ENCODE measurements at places on chromosomes 1 and 21.
A peak's percentile ranks its signal among the peaks of the same experiment; 100 is the strongest.

DNA sequence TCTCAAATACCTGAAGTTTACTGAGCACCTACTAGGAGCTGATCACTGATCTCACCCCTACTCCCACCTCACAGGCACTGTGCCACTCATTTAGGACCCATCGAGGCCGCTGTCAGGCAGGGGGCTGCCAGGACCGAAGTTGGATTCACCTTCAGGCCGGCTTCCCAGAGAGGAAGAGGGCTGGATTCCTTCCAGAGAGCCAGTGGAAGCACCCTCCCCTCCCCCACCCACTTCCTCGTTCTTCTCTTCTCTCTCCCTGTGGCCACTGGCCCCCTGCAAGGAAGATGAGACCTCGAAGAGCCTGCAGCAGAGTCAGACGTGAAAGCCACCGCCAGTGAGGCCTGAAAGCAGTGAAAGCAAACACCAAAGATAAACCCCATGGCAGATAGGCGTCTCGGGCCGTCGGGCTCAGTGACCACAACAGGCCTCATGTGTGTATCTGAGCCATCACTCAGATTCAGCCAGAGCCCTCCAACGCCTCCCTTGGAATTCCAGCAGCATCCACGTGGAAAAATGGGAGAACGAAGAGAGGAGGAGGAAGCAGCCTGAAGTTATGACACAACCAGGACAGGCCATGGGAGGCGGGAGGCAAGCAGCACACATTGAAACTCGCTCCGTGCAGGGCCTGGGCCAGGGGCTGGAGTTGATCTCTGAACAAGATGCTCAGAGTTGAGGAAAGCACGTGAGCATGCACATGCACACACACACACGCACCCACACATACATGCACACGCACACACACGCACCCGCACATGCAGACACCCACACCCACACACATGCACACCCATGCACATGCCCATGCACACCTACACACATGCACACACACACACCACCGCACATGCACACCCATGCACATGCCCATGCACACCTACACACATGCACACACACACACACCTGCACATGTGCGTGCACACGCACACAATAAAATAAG, 6.2 kb upstream of the AGTRAP start:
- no peak for DNase-seq

DNA sequence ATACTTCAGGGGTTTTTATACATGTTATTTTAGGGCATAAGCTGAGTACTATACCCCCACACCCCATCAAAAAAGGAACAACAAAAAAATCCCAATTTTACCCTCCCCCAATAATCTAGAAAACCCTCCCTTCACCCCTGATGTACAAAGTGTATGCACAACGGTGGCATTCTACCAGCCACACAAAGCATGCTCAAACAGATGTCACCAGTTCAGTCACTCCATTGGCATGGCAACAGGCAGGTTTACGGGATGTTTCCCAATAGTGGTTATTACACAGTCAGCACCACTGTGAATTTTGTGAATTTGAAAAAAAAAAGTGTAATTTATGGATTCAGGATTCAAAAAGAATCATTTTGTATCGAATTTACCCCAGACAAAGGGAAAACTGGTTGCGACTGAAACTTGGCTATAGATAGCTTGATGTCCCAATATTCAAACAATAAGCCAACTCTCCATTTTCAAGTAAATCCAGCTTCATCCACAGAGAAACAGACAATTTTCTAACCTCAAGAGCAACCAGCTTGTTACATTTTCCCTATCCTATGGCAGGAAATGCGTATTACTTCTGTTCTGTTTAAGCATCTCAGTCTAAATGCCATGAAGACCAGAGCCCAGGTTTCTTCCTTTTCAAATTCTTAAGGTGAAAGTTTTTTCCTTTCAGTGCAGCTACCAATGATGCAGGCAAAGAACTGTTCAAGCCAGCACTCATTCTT, 34.0 kb upstream of the SLC45A3 start:
- DNase-seq, result no peak

DNA sequence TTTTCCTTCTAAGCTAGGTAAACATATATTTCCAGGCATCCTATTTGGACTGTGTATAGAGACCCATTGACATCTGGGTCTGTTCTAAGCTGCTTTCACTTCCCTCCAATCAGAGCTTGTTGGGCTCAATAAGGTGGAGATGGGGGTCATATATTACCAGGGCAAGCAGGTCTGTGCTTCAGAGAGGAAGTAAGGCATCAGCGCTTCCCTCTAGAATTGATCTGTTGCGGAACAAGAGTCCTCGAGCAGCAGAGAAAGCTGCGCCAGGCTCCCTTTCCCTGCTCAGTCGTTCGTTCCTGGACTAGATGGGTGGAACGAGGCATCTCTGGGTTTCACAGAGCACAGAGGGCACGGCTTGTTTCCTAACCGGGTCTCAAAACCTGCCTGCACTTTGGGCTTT, 63.5 kb downstream of the DISC1 start:
- no peak for DNase-seq

DNA sequence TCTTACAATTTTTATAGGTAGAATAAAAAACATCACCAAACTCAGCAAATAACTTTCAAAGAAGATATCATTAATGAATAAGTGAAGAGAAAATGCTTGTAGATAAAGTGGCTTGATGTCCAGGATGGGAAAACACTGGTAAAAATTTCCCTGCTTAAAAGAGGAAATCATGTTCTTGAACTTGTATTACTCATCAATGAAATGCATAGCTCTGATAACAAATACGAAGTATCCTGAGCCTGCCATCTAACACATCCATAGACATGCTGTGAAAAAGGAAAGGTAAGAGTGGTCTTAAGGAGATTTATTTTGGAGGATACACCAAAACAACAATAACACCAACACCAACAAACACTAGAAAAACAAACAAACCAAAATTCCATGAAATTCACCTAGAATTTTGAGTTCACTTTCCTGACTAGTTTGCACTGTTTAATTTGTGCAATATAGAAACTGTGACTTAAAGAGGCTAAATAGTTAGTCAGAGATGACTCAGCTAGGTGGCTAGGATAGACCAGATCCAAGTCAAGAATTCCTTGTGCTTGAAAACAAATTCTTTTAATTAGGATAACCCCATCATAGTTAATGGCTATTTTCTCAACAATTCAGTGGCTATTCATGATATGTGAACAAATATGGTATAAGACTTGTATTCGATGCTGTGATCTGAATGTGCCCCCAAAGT, 179.8 kb upstream of the KCNK2 start:
- peak; percentile 19 for DNase-seq

GRCh38 chr1:4690951-4691675, 36.7 kb downstream of the AJAP1 start:
- DNase-seq, result no peak

GRCh38 chr1:14910984-14911721, 242.4 kb upstream of the TMEM51 start:
- DNase-seq, result no peak

GRCh38 chr1:174337000-174337681, 110.6 kb upstream of the GPR52 start:
- no peak for DNase-seq

DNA sequence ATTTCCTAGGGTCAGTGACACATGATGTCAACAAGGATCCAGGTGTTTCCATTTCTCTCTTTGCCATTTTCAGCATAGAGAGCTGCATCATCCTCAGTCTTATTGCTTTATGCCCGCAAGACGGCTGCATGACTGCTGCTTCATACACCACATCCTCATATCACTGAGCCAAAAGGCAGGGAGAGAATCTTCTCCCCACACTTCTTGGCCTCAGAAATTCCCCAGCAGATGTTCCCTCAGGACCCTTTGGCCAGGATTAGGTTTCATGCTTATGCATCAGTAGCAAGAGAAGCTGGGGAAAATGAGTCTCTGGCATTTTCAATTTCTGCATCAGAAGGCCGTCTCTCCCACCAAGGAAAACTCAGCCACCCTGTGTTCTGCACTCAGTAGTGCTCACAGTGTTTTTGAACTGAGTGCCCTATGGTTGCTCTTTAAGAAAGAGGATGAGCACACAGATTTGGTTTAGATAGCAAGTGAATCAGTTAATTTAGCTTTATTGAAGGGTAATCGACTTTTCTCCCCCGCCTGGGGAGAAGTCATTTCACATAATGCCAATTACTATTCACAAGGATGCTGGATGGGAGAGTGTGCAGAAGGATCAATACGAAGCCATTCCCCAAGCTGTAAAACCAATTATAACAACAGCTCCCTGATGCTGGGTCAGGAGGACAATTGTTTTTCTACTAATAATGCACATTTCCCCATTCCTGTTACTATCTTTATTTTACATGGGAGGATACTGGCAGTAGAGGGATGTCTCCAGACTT, 360.2 kb downstream of the HHIPL2 start:
- DNase-seq, result no peak

GRCh38 chr1:11985851-11986250, 5.6 kb downstream of the MFN2 start:
- peak; percentile 24 for DNase-seq

DNA sequence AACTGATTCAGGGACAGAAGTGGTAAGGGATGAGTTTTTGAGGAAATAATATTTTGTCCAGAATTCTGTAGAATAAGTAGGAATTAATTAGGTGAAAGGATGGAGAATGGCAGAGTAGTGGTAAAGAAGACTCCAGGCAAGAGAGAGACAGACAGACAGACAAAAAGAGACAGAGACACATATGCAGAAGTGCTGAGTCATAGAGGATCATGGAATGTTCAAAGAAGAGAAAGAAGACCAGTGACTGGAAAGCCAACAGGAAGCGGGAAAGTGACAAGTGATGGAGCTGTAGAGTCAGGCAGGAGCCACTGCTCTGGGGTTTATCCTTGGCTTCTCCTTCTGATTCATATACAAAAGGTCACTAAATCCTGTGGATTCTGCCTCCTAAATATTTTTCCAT, 85.9 kb downstream of the UROD start:
- DNase-seq, result no peak

- no peak for DNase-seq
Measured at GRCh38 chr1:15616373-15617172, 685 bp upstream of the DDI2 start.

DNA sequence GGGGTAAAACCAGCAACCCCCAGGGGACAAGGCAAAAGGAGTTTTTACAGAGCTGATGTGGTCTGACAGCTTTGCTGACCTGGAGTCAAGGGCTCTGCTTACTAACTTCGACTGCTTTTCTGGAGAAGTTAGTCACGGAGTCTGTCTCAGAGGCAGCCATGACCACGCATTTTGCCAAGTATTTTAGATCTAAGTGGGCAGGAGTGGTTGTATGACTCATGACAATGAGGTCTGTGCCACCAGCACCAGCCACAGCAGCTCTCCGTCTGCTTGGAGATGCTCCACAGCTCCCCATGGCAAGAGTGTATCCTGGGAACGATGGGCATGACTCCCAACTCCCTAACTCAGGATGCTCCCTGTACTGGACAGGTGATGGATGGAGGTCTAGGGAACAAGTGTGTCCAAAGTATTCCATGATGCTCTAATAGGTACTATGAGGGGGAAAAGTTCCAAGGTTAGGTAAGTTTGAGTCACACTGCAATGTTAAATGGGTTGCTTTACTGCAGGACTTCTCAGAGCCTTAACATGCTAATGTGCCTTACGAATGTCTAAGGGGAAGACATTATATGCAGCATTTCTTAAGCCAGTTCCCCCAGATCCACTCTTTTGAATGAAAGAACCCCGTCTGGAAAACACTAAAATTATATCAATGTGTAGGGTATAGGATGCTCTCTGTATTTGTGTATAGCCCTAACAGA, 359.0 kb downstream of the HHAT start:
- DNase-seq, result no peak

- DNase-seq, result no peak
Measured at GRCh38 chr1:153343811-153344717, 4.6 kb downstream of the PGLYRP4 start.

DNA sequence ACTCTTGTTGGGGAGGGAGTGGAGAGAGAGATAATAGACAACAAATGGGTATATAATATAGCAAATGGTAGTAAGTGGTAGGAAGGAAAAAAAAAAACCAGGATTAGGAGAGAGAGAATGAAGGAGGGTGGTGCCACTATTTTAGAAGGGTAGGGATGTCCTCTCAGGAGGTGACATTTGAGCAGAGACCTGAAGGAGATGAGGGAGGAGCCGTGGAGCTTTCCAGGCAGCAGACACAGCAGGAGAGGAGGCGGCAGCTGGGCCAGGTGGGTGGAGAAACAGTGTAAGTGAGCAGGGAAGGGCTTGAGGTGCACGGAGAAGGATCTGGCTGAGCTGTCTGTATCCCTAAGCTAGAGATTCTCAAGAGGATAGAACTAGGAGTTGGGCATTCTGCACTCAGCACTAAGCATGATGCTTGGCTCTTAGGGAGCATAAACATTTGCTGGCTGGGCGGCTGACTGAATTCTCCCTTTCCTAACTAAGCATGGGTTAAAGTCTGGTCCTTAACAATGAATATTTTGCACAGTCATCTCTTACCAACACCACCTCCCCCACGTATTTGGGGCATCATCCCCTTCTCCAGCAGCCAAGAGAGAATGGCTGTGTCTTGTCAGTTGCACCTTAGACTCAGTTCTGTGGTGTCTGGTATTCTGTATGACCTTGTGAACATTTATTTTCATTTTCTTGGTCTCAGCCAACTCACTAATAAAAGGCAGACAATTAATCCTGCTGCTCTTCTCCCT, 27.6 kb upstream of the SARS1 start:
- no peak for DNase-seq

- DNase-seq, result no peak
Measured at GRCh38 chr1:16143566-16144324, 12.1 kb downstream of the EPHA2 start.

DNA sequence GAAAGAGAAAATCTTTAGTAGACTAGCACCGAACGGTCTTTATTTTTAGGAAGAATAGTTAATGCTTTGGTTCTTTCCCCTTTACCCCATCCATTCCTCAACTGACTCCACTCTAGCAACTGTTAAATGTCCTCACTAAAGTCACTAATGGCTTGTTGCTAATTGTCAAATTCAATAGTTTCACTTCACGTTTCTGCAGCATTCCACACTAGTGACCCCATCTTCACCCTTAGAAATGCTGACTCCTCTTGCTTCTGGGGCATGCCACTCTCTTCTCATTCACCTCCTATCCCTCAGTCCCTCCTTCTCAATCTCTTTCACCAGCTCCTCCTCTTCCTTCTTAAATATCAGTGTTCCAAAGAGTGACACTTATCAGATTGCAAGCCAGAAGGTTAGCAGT, 19.4 kb upstream of the CADM3 start:
- DNase-seq, result no peak

- DNase-seq, result no peak
Measured at GRCh38 chr1:22154626-22155025, 11.7 kb upstream of the WNT4 start.

- DNase-seq, result peak; percentile 96
Measured at GRCh38 chr1:182185842-182186756, 124.6 kb upstream of the ZNF648 start.

- no peak for DNase-seq
Measured at GRCh38 chr1:195012995-195013394, 1595.2 kb downstream of the KCNT2 start.

- DNase-seq, result peak; percentile 19
Measured at GRCh38 chr1:31335007-31335406, 37.9 kb downstream of the FABP3 start.

Data from astrocyte of the cerebellum (primary cell).